ENCODE measurements at places on chromosomes 16 and 17.
A peak's percentile ranks its signal among the peaks of the same experiment; 100 is the strongest.

GRCh38 chr16:88915639-88916327, 49.3 kb upstream of the PABPN1L start:
- no peak for DNase-seq

- DNase-seq, result no peak
These were observed 2.9 kb downstream of the TMEM235 start for GRCh38 chr17:78234261-78234865.

DNA sequence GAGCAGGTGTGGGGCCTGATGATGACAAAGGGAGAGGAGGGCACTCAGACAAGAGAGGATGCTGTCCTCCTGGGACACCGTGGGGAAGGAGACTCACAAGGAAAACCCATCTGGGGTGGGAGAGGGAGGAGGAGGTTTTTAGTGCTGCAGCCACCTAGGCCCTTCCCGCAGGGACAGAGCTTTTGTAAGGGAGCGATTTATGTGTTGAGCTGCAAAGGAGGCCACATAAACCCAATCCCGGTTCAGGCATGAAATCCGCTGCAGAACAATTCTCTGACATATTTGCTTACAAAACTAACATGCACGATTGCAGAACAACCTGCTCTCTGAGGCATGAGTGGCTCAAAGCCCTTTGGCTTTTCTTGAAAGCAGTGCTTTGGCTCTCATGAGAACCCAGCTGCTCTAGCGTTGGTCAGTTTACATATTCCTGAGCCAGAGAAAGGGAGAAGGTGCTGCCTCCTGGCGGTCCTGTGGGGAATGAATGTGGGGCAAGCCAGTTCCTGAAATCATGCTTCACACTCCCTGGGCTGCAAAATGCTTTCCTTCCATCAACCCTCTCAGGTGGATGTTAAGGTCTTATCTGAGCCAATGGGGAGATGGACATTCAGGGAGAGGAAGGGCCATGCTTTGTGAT, 122.4 kb upstream of the NLRP1 start:
- DNase-seq, result peak; percentile 39

DNA sequence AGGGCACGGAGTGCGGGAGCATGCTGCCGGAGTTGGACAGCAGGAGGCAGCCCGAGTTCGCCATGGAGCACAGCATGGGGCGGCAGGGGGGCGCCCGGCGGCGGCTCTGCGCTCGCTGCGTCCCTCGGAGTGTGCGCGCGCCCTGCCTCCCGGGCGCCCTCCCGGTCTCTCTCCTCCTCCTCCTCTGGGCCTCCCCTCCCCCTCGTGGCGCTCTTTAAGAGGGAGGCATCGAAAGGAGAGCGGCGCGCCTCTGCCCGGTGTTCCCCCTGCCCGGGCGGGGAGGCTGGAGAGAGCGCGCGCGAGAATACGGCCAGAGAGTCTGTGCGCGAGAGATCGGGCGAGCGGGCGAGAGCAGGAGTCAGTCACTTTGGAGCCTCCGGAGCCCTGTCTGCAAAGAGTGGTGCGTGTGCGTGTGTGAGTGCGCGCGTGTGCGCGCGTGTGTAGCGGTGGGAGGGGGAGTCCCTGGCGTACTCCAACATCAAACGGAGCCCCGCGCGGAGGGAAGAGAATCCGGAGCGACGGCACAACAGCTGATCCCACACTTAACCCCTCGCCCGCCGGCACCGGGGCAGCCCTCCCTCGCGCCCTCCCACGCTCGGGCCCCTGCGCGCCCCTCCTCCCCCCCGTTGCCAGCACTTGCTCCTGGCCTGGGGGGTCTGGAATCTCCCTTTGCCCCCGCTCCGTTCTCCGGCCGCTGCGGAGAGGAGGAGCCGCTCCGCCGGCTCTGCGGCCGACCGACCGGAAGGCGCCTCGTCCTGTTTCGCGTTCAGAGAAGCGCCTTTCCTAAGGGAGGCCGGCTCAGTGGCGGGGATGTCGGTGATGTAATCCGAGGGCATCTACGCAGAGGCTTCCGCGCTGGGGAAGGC, 108.9 kb downstream of the ENGASE start:
- no peak for DNase-seq

- no peak for DNase-seq
These were observed 19.1 kb downstream of the ABCC3 start for GRCh38 chr17:50653738-50654137.

DNA sequence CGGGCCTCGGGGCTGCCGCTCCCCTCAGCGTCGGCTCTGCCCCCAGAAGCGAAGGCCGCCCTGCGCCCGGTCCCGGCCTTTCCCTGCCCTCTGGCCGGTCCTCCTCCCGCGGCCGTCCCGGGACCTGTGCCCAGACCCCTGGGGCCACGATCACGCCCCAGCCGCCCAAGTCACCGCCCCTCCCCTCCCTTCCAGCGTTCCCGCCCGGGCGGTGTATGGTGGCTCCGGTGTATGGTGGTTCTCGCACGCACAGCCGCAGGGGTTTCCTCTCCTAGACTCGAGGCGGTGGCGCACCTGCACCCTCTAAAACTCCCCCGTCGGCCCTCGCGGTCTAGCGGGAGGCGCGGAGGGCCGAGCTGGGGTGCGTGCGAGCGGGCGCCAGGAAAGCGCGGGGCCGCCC, 10.0 kb downstream of the TIGD7 start:
- no peak for DNase-seq

DNA sequence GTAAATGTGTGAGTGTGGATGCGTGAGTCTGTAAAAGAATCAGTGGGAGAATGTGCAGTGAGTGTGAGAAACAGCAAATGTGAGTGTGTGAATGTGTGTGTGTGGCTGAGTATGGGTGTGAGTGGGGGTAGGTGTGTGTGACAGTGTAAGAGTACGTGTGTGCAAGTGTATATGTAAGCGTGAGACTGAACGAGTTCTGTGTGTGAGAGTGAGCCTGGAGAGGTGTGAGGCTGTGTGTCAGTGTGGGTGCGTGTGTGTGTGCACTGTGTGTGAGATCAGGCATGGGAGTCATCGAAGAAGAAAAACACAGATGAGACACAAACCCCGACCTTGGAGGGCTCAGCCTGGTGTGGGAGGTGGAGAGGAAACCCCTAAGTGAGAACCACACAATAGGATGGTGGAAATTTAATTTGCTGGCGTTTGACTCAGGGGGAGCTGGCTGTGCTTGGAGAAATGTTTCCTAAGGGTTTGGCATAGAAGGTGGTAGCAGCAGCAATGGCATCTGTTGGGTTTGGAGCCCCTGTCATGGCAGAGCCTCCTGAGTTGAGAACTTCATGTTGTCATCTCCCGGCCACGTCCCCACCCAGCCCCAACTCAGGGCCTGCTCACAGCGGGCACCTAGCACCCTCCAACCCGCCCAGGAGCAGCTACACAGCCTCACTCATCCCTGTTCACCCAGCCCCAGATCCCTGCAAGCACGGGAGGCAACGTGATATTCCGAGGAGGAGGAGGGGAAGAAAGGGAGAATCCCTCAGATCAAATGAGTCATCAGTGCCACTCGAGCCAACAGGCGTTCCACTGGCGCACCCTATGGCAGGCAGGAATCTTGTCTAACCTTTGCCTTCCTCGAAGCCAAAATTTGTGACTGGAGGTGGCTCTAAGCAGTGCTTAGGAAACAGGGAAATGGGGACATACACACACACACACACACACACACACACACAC, 14.3 kb upstream of the NUBP1 start:
- DNase-seq, result peak; percentile 62

DNA sequence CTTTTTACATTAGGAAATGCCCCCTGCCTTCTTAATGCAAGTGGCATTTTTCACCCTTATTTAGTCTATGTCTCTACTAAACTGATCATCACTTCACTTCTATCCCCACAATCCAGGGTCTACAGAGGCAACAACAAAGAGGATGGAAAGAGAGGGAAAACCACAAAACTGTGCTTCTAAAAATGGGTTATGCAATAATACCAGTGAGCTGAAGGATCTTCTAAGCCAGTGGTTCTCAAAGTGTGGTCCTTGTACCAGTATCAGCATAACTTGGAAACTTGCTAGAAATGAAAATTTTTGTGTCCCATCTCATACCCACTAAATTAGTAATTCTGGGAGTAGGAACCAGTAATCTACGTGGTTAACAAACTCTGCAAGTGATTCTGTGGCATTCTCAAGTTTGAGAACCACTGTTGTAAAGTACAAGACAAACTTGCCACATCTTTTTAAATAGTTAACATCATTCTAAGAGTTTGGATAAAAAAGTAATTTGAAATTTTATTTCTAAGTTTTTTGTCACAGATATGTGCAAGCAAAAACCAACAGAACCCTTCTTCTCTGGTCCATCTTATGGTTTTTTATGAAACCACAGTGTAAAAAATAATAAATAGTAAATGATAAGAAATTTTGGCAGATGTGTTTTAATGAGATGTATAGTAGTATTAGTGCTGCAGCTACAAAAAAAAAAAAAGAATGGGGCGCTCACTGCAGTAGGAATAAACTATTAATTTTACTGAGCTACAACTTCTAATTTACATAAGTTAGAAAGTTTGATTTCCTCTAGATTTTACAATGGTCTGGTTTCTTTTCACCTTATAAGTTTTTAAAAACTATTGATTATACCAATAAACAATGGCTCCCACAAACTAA, 16.2 kb downstream of the CDC27 start:
- no peak for DNase-seq

- DNase-seq, result peak; percentile 19
These were observed 21.2 kb upstream of the MON1B start for GRCh38 chr16:77169650-77170236.

DNA sequence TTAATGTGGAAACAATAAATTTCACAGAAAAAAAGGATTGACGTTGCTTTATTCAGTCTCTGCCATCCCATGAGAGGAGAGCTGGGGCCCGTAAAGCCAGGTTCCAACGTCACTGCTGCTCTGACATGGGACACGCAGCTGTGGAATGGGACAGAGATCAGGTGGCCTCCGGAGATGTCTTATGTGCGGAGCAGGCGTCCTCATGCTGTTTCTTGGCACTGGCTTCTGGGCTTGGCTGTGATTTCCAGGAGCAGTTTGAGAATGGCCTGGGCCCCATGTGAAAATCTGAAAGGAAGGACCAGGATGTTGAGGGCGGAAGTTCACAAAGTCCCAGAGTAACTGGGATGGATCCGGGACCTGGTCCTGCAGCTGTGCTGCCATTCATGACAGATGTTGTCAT, 32.4 kb downstream of the NDEL1 start:
- DNase-seq, result no peak

- DNase-seq, result peak; percentile 40
These were observed 34.2 kb downstream of the RMI2 start for GRCh38 chr16:11379420-11379819.

GRCh38 chr16:86018487-86018886, 119.5 kb downstream of the IRF8 start:
- DNase-seq, result no peak

- DNase-seq, result no peak
These were observed 935 bp downstream of the USP32 start for GRCh38 chr17:60390925-60391470.

DNA sequence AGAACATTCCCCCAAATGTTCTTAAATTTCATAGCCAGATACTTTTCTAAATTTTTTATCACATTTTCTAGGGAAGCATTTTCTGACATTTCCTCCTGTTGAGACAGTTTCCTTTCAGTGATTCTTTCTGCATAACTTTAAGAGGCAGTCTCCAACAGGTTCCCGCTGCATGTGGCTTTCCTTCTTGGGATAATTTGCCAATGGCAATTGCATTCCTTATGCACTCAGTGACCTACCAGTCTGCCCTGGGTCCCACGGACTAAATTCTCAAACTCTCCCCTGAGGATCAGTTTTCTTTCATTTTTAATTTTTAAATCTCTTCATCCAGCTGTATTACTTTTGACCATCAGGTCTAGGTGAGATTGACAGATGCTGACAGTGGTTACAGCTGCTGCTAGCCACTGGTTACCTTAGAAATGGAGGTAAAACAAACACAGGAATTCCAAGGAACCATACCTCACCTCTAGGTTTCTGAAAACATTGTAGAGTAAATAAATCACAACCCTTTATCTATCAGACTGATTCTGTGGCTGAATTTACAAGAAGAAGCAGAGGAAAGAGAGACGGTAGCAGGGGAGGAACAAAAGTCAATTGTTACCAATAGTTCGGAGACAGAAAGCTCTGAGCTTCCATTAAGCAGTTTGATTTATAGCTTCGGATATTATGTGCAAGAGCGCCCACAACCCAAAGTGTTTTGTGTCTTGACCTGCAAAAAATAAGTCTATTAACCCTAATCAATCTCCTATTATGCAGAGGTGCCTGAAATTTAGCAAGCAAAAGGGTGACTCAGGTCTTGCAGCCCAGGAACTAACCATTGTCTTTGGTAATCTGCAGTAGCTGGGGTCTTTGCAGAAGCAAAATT, 216.0 kb downstream of the PMP22 start:
- no peak for DNase-seq

DNA sequence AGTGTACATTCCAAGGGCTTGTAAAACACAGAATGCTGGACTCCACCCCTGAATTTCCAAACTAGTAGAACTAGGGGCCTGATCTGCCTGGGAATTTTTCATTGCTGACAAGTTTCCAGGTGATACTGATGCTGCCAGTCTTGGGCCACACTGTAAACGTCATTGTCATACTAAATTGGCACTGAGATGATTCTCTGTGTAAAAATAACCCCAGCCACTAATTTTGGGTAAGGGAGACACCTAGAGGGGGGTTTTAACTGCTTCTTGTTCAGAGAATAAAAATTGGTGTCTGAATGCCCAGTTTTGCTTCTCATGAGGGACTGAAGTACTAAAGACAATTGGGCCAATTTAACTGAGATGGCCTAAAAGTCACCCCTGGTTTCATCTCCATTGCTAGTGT, 5.0 kb upstream of the CDH13 start:
- no peak for DNase-seq

DNA sequence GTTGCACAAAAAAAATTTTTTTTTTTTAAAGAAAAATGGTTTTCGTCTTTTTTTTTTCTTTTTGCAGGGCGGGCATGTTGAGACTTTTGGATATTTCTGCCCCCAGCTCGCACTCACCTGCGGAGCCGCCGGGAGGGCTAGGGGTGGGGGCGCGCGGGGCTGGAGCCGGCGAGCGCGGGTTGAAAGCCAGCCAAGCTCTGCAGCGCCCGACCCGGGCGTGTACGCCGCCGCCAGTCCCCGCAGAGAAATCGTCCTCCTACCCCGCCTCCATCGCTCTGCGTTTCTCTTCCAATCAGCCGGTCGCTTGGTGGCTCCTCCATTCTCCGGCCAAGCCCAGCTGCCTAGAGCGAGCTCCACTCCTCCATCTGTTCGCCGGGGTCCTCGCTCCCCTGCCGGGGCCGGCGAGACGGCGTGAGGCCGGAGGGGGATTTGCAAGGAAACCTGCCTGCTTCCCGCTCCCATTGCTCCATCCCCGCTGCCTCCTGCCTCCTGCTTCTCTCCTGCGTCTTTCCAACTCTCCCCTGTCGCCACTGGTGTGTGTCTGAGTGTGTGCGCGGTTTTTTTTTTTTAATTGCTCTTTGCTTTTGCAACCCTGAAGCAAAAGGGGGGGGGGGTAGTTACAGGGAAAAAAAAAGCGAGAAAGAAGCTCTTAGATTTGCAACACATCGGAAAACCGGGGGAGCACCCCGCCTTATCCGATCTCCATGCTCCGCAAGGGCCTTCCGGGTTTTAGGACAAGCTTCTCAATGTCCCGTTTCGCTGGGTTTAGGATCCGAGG, 1.8 kb upstream of the UBTF start:
- peak; percentile 41 for DNase-seq

GRCh38 chr16:1508494-1509187, 15.5 kb downstream of the TELO2 start:
- DNase-seq, result no peak

GRCh38 chr17:48478224-48479013, 48.4 kb upstream of the SKAP1 start:
- no peak for DNase-seq

GRCh38 chr17:65533056-65533745, 28.2 kb downstream of the AXIN2 start:
- no peak for DNase-seq
